ENCODE measurements at places on chromosomes 6 and 20.

DNA sequence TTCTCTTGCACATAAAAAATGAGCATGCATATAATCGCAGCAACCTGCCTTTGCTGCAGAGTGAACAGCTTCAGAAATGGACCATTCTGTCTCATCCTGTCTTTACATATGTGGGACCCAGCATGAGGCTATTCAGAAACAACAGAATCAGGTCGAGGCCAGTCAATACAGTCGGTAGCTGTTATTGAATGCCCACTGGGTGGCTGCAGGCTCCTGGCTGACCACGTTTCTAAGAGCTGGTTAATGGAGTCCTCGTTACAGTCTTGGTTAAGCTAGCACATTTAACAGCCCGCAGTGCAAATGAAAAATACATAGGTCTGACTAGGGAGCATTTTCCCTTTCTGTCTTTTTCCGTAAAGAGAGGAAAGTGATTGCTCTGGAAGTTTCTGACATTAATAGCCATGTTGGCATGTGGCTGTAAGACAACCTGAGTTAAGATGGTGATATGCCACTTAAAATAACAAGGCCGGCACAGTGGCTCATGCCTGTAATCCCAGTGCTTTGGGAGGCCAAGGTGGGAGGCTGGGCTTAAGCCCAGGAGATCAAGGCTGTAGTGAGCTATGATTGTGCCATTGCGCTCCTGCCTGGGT lies 75.0 kb downstream of the SHLD1 start:
- DNase-seq: no peak

- no peak for DNase-seq
These were observed 28.4 kb downstream of the MAP3K5 start for GRCh38 chr6:136763716-136764516.

- DNase-seq: no peak
These were observed 256.2 kb downstream of the CLIC5 start for GRCh38 chr6:45759472-45759810.

GRCh38 chr6:135087803-135088202 lies 33.2 kb upstream of the HBS1L start:
- no peak for DNase-seq

DNA sequence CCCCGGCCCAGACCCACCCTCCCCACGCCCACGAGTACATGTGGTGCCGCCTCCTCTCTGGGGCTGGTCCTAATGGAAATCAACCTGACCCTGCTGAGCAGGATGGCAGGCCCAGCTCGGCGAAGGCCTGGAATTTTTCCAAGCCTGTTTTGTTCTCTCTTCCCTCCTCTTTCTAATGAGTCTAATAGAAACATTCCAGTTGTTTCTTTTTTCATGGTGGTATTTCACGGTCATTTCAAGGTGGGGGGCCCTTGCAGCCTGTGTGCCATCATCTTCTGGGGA lies 16.6 kb downstream of the SMOC2 start:
- DNase-seq: no peak

DNA sequence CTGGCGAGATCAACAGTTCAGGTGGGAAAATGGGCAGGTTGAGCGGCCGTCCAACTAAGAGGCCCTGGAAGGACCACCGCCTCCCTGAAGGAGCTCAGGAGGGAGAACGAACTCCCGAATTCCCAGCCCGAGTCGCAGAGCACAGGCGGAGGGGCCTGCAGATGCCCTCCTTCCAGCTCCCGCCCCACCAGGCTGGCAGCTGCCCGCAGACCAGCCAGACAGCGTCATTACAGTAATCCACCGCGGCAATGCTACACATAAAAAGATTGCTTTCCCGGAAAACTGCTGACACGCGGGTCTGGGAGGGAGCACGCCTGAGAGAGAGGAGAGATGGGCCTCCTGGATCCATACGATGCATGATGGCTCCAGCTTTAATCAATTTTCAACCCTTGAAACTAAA lies 30.5 kb upstream of the SLCO4A1 start:
- no peak for DNase-seq

DNA sequence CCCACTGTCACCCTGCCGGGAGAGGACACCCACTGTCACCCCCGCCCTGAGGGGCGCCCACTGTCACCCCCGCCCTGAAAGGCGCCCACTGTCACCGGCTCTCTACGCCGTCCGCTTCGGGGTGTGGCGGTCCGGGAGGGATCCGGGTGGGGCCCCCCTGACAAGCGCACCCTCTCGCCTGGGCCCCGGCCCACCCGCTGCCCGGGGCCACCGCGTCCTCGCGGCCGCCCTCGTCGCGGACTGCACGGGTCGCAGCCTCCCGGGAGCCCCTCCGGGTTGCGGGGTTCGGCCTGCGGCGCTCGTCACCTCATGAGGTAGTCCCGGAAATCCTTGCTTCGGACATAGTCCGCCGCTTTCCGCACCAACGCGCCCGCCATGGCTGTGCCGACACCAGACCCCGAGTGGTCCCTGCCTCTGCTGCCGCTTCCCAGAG lies 224 bp downstream of the MPC1 start:
- no peak for DNase-seq

- DNase-seq: no peak
These were observed 7.3 kb downstream of the RAB32 start for GRCh38 chr6:146550911-146551310.

DNA sequence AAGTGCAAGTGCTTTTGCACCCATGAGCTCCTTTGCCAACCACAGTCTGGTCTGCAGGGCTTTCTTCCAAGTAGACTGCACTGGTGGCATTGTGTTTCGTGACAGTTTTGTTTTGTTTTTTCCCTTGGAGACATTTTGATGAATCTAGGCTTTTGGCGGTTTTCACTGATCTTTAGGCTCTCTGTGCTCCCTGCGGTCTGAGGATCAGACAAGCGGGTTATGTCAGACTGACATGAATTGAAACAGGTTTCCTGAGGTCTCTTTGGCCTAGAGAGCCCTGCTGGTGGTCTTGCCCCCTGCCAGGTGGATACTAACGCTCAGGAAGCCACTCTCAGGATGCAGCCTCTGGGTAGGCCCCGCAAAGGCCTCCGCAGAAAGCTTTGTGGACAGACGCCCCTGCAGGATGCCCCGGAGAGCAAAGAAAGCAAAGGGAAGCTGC lies 555.4 kb upstream of the AGPAT4 start:
- DNase-seq: no peak

DNA sequence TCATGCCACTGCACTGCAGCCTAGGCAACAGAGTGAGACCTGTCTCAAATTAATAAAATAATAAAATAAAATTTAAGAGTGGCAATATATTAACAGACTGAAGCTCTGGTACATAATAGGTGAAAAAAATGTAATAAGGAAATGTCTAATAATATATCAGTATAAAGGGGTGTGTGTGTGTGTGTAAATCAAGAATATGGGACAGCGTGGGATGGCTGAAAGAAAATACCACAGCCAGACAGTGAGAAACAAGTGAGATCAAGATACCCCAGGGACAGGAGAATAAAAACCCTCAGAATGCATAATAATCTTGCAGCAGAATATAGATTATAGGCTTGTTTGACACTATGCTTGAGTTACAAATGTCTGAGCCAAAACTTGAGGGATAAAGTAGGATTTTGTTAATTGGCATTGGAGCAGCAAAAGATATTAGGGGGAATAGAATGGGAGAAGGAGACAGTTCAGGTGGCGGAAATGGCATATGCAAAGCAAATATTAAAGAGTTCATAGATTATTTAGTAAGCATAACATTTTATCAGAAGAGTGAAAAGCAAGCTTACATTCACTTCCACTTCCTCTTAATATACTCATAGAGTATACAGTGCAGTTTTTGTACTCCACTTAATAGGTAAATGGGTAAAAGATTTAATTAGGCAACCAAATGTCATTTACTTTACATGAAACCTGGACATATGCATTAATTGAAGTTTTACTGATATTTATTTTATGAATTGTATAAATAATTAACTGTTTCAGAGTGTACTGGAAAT lies 398.5 kb upstream of the GJE1 start:
- no peak for DNase-seq

DNA sequence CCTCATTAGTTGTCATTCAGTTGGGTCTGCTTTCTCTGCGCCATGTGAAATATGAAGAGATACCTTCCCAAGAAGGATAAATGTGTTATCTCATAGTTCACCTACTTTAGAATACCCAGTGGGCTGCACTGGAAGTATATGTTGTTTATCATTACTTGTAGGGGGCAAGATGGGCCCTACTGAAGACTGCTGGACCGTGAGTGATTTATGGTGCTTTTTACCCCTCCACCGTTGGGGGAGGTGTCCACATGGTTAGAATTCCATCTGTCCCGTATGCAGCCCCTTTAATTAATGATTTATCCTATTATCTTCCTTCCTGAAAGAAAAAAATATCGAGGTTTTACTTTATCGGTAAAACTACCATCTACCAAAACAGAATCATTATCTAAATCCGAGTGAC lies 97.0 kb downstream of the TSHZ2 start:
- no peak for DNase-seq

- no peak for DNase-seq
These were observed 16.1 kb downstream of the TP53INP2 start for GRCh38 chr20:34720266-34720665.

DNA sequence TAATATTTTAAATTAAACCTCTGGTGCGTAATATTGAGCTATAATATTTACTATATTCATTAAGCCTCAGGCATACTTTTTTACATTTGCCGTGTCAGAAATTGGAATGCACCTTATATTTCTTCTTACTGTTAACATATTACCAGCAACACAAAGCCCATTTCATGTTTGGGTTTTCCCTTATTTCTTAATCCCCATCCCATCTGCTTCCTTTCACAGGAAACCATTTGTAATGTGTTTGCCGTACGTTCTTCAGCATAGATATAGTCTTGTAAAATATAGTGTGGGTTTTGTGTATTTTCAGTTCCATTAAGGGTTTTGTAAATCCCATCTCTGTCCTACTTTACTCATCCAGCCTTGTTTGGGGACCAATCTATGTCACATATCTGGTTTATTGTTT lies 6.5 kb downstream of the EYS start:
- no peak for DNase-seq

- no peak for DNase-seq
These were observed 209.4 kb upstream of the LRFN2 start for GRCh38 chr6:40796260-40797221.

GRCh38 chr6:11912420-11912819 lies 99.7 kb upstream of the HIVEP1 start:
- no peak for DNase-seq

DNA sequence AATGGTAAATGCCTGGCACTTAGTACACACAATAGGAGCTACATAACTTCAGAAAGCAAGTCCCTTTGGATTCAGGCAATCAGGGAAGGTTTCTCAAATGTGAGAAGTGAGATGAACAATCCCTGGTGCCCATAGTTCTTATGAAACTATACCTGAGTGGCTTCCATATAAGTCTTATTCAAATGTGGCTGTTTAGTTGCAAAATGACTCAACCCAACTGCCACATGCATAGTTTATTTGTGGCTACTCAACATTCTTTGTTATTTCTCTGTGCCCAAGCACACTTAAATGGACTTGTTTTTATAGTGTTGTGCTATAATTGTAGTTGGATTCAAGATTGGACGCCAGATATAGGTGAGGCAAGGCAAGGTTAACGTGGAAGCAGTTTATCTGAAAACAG lies 93.7 kb upstream of the ATXN1 start:
- no peak for DNase-seq

All from activated CD4-positive, CD25-positive, alpha-beta regulatory T cell (primary cell).